ENCODE measurements at places on chromosomes 4 and X. TPM values are rescaled to one million over a fixed set of nuclear protein-coding genes. Genes with fewer than 3 reads are reported as not detected.

DNA sequence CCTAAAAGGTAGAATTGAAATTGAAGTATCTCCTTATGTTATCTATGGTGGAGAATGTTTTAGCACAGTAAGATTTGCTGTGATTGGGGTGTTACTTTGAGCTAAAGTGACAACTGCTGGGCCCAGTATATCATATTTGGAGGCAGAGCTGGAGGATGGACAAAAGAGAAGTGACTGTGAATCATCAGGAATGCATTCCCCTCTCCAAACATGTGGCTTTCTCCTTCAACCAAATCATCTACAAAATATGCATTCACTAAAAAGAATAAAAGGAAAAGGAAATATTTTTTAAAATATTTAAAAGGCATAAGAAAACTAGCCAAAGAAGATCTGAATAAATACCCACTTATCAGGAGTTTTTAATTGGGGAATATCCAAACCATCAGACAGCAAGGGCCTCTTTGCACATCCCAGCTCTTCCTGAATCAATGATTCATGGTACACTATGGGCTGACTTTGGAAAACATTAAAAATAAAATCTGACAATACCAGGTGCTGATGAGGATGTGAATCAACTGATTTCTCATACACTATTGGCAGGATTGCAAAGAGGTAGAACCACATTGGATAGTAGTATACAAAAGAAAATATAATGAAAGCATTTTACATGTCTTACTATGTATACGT, 671.7 kb upstream of the NR3C2 start:
- DNase-seq: peak; percentile 3

- DNase-seq: no peak
Measured at GRCh38 chr4:65383589-65384305, 286.5 kb downstream of the EPHA5 start.

- no peak for DNase-seq
Measured at GRCh38 chrX:118420462-118420861, 74.6 kb downstream of the WDR44 start.

DNA sequence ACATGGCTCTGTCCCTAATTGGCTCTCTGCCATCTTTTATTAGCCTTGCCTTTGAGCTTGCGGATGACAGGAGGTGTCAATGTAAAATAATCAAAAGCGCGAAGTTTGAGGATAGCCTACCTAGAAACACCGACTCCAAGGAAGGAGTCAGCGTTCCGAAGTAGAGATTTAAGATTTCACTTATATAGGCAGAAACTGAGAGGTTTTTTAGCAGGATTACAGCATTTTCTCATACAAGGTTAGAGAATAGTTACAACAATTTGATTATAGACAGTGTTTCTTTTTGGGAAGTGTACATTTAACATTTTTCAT, 499 bp upstream of the NFXL1 start:
- no peak for DNase-seq

- no peak for DNase-seq
Measured at GRCh38 chr4:182823576-182823975, 93.6 kb downstream of the DCTD start.

DNA sequence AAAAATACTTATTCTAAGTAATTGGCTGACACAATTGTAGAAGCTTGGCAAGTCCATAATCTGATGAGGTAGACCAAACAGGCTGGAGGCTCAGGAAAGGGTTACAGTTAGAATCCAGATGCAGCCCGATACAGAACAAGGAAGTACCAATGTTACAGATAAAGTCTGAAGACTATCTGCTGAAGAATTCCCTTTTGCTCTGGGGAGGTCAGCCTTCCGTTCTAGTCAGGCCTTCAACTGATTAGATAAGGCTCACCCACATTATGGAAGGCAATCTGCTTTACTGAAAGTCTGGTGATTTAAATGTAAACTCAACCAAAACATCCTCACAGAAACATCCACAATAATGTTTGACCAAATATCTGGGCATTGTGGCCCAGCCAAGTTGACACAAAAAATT, 7.4 kb upstream of the DYNLT3 start:
- no peak for DNase-seq

GRCh38 chrX:139178980-139179379, 351.6 kb upstream of the F9 start:
- no peak for DNase-seq

DNA sequence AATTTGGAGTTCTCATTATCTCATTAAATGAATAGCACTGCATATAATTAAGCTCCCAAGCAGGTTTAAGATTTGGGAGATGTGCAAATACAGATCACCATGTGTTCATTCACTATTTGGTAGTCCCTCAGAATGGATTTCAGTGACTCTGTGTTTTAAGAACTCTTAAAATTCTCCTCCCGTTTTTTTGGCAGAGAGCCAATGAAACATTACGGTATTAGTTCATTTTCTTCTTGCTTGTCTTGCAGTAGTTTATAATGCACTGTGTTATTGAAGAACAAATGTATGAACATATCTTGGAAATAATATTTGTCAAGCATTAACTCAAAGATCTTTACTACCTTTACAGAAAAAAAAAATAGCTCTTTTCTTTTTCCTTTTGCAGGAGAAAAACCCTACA, 32.7 kb downstream of the KLF3 start:
- DNase-seq: no peak

Gene POLN
- total RNA-seq: 4.2 TPM

Gene YIPF6
- 27.6 TPM for total RNA-seq

Gene TAF7L
- total RNA-seq: 0.20 TPM

Gene GPM6B
- total RNA-seq: 17.5 TPM

Gene ERVMER34-1
- total RNA-seq: 0.69 TPM

Gene IL13RA1
- 22.5 TPM for total RNA-seq
